ENCODE measurements at places on chromosomes 13 and 19.

DNA sequence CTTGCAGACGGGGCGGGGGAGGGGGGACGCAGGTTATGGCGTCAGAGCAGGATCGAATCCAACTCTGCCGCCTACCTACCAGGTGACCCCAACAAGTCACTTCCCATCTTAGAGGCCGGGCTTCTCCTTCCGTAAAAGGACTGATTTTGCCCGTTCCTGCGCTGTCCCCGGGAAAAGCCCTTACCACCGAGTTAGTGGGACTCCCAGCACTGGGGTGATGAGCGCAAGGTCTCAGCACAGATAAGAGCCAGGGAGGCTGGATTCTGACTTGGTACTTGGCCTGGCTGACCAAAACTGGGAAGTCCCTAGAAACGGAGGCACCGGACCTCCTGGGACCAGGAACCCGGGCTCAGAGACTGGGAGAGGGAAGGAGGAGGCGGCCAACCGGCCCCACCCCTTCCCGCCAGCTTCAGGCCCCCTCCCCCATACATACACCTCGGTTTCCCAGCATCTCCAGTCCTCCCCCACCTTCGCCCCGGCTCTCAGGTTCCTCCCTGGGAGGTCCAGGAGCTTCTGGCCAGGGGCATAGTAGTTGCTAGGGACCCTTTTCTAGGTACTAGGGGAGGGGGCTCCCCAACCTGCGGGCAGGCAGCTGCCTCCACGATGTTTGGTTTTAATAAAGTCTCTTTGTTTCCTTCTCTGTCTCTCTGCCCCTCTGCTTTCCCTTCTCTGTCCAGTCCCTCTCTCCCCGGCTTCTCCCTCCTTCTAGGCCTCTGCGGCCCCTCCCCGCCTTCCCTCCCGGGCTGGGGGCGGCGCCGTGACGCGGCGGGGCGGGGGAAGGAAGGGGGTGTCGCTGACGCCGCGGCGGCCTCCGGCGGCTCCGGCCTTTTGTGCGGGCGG, at the start of gene GRAMD1A:
TSS of gene GRAMD1A (plus strand) at position 826 of the 840 bp plus-strand sequence. CDS start 156 bp downstream, outside the sequence.
- DNase-seq: peak; percentile 64

GRCh38 chr19:22532388-22533300, 101.5 kb upstream of the ZNF492 start:
- DNase-seq: no peak

- DNase-seq: no peak
Observed at GRCh38 chr19:48102870-48103751, 7.5 kb downstream of the PLA2G4C start.

GRCh38 chr13:57748096-57748495, 116.6 kb downstream of the PCDH17 start:
- DNase-seq: no peak

DNA sequence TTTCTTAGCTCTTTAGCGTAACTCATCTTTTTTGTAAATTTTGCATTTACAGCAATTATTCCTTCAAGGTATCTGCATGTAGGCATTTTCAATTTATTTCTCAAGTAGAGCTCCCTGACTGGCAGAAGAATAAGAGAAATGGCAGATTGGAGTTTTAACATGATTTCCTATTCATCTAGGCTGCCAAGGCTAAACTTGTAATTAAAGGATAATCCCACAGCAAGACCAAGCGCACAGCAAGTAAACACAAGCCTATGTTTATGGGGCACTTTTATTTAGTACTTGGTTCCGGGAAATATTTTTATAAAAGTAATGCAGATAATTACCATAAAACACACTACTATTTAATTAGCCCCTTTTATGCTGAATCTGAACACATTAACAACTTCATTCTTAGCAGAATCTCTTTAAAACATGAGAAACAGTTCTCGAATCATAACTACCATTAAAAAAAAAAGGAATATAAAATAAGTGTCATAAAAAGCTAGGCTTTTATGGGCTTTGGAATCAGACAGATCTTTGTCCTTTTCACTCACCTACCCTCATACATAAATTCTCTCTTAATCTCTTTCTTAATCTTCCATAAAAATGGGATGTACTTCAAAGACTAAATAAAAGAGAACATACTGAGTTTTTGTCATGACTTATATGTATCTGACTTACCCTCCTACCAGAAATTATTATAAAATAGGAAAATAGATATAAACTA, 961.6 kb upstream of the MIR17HG start:
- no peak for DNase-seq

- no peak for DNase-seq
Observed at GRCh38 chr19:17999684-18000479, 8.1 kb upstream of the ARRDC2 start.
